ENCODE measurements at places on chromosomes 5 and 9.

DNA sequence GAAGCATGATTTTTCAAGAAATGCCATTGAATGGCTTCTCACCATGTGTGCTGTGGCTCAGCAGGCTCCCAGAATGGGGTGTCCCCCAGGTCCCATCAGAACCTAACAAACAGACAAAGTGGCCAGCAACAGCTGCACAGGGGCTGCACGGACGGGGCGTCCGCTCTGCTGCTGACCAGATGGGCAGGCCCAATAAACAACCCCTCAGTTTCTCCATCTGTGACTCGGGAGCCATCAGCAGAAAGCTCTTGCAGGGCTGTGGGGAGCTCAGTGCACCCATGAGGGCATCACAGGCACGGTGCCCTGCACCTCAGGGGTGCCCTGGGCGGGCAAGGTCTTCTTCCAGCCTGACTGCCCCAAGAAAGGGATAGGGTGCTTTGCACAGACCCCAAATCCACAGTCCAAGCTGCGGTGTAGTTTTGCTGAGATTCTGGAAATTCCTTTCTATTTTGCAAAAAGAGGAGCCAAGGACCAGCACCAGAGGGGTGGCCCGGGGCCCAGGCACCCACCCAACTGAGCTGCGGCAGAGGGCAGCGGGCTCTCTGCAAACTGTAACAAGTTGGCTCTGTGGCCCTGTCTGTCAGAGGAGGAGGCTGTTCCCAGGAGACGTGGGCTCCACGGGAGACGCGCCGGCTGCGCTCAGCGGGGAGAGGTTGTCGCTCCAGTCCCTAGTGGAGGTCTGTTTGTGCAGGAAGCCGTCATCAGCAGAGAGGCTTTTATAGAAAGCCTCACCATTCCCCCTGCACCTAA lies 138.7 kb upstream of the PPP1R26 start:
- no peak for DNase-seq

DNA sequence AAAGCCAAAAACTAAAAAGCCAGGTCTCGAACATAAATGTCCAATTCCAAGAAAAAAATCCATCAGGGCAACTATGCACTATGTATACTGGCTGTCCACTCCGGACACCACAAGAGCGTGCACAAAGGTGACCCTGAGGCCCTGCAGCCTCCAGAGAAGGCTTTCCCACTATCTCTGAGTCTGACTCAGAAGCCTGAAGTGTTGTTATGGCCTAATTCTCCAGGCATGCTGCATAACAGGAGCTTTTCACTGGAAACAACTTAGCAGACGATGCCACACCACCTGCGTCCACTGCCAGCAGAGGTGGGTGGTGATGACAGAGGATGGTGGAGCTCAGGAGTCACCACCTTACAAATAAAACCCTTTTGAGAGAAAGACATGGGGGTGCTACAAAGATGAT lies 63.7 kb downstream of the HABP4 start:
- no peak for DNase-seq

- DNase-seq, result no peak
Measured at GRCh38 chr5:158309088-158309807, 450.3 kb upstream of the CLINT1 start.

DNA sequence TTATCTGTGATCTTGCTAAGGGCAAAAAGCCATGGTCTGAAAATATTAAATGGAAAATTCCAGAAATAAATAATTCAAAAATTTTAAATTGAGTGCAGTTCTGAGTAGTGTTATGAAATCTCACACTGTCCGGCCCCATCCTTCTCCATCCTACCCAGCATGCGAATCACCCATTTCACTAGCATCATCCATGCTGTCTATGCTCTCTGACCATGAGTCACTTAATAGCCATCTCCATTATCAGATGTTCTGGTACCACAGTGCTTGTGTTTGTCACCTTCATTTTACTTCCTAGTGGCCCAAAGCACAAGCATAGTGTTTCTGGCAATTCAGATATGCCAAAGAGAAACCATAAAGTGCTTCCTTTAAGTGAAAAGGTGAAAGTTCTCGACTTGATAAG lies 63.3 kb upstream of the SMC5 start:
- DNase-seq, result no peak

GRCh38 chr5:133406977-133407632 lies 205.2 kb downstream of the FSTL4 start:
- DNase-seq, result no peak

- no peak for DNase-seq
Measured at GRCh38 chr9:76143834-76144233, 250.4 kb downstream of the RFK start.

- DNase-seq, result no peak
Measured at GRCh38 chr5:19584131-19584530, 403.9 kb downstream of the CDH18 start.

DNA sequence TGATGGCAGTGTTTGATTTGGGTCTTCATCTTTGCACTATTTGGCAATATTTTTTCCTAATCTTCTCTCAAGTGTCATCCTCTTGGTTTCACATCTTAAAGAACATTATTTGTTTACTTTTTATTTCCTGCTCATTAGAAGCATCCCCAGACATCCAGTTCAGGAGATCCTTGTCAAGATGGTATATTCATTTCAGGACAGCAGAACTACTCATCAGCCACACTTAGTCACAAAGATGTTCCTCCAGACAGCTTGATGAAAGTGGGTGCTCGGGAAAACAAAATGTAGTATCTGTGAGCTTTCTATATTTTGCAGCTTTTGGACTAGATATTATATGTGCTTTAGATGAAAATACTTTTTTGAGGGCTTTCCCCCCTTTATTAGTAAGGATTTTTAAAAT lies 72.1 kb upstream of the SREK1 start:
- no peak for DNase-seq

DNA sequence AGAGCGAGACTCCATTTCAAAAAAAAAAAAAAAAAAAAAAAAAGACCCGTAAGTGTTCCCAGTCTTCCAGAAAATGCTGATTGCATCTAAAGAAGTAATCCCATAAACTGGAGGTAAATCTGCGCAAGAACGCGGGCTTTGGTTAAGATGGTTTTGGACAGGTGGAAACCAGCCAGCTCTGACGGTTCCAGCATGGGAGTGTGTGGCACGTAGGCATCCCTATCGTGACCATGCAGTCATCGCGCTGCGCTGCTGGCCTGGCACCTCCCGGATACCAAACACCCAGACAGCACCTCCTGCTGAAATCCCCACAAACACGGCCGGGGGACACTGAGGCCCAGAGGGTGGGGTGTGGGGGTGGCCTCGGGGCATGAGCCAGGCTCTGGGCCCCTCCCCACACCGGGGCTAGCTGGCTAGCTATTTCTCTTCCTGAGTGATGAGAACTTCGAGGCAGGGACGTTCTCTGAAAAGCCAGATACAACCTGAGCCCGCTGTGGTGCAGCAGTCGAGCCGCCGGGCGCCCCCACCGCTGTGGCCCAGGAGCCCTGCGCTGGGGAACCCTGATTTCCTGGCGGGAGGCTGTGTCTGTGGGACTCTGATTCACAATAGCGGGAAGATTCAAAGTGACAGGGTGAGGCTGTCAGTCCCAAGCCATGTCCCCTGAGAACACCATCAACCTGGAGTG lies 32.2 kb upstream of the NOTCH1 start:
- no peak for DNase-seq

DNA sequence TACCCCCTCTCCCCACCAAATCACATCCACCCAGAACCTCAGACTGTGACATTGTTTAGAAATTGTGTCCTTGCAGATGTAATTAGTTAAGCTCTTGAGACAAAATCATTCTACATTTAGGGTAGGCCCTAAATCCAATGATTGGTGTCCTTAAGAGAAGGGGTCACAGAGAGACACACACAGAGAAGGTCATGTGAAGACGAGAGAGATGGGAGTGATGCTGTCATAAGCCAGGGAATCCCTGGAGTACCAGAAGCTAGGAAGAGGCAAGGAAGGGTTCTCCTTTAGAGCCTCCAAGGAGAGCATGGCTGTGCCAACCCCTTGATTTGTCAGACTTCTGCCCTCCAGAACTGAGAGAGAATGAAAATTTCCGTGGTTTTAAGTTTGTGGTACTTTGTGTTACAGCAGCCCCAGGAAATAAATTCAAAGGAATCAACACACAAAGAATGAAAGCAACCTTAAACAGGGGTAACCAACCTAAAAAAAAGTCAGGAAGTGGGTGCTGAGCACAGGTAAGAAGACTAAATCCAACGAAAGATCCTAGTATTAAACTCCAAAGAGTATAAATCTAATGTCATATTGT lies 33.6 kb downstream of the TIMD4 start:
- DNase-seq, result no peak

- DNase-seq, result no peak
Measured at GRCh38 chr5:110371725-110372041, 354.8 kb downstream of the TMEM232 start.

DNA sequence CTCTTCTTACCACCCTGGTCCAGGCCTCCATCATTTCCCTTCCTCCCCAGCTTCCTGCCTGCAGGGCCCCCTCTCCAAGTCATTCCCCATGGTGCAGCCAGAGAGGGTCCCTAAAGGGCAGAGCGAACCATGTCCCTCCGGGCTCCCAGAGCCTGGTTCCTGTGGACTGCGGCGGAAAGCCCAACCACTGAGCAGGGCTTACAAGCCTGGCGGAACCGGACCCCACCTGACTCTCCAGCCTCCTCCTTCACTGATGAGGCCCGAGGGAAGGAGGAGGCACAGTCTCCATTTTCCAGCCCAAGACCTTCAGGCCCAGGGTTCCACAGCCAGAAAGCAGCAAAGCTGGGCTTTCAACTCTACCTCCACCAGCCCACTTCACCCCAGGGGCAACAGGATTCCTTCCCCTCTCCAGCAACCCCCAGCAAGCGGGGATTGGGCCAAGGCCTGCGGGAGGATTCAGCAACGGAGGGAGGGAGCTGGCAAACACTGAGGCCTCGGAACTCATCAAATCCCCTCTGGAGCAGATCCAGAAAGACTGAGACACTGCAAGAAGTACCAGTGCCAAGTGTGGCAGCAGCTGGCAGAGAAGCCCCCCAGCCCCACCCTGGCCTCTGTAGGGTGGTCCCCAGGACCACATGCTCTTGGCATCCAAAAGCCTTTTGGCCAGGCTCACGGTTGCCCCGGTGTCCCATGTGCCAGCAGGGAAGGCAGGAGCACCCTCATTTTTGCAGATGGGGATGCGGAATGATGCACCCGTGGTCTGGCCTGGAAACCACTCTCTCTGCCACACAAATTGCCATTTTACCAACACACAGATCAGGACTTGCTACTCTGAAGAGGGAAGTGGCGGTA lies 3.1 kb downstream of the FAM163B start:
- no peak for DNase-seq

GRCh38 chr5:117302949-117303348 lies 728.3 kb upstream of the SEMA6A start:
- no peak for DNase-seq

All from NCI-H345 (cell line).